ENCODE measurements at places on chromosomes 1 and 21. TPM values are rescaled to one million over a fixed set of nuclear protein-coding genes. Genes with fewer than 3 reads are reported as not detected.

The AADACL4 gene
- total RNA-seq: not detected

The CLK2 gene
- total RNA-seq: 52.8 TPM

The NPPB gene
- not detected for total RNA-seq

The PDE9A gene
- total RNA-seq: 6.3 TPM

The ISG20L2 gene
- total RNA-seq: 60.9 TPM

The VSIG8 gene
- total RNA-seq: 0.43 TPM

The TMPRSS2 gene
- 2.3 TPM for total RNA-seq

The PIK3CD gene
- total RNA-seq: 12.4 TPM

- no peaks in the 10 kb centered on the region for H3K4me1 ChIP-seq
- no peak overlapping the region for H3K4me3 ChIP-seq
- no peaks in the 10 kb centered on the region for H3K27me3 ChIP-seq
- no peaks in the 10 kb centered on the region for H3K36me3 ChIP-seq
- no peak overlapping the region for H3K27ac ChIP-seq
Measured at GRCh38 chr21:35581640-35582039, 478.7 kb downstream of the SETD4 start.

- no peaks in the 10 kb centered on the region for H3K4me1 ChIP-seq
- no peak overlapping the region for H3K4me3 ChIP-seq
- H3K36me3 ChIP-seq: no peaks in the 10 kb centered on the region
- H3K27ac ChIP-seq: no peak overlapping the region
- no peak for DNase-seq
Measured at GRCh38 chr1:119083980-119084379, 56.5 kb downstream of the WARS2 start.

DNA sequence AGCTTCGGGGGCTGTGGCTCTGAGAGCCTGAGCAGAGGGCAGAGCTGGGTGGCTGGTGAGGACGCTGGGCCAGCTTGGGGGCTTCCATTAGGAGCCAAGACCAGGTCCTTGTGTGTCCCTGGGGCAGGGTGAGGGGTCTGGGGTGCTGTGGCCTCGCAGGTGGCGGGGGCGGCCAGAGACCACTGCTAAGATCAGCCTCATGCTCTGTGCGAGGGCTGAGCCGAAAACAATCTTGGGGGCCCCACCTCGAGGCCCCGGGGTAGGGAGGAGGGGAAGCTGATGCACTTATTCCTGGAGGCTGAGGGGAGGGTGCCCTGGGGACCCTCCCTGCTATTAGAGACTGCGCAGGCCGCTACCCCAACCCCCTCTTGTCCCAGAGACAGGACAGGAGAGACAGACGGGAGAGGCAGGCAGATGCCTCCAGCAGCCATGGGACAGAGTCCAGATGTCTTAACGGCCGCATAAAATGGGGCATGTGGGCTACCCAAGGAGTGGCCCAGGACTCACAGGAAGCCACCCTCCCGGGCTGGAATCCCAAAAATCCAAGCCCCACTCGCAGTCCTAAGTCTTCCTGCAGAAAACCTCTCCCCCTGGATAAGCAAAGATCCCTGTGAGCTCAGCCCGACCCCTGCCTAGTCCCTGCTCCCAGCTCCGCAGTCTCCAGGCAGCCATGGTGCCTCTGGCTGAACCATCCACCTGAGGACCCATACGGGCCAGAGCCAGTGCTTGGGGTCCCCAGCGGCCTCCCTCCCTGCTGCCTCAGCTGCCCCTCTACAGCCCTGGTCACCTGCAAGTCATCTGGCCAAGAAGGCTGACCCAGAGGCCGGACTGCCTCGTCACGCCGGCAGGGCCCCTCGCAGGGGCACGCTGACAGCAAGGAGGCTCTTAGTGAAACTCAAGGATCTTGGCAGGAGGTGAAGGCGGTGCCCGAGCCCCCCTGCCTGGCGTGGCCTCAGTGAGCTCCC lies 43.6 kb upstream of the COL18A1 start:
- no peaks in the 10 kb centered on the region for H3K27me3 ChIP-seq
- peaks cover 5% of the 10 kb centered on the region for H3K4me1 ChIP-seq
- H3K27ac ChIP-seq: no peak overlapping the region
- H3K4me3 ChIP-seq: no peak overlapping the region
- H3K36me3 ChIP-seq: no peaks in the 10 kb centered on the region

DNA sequence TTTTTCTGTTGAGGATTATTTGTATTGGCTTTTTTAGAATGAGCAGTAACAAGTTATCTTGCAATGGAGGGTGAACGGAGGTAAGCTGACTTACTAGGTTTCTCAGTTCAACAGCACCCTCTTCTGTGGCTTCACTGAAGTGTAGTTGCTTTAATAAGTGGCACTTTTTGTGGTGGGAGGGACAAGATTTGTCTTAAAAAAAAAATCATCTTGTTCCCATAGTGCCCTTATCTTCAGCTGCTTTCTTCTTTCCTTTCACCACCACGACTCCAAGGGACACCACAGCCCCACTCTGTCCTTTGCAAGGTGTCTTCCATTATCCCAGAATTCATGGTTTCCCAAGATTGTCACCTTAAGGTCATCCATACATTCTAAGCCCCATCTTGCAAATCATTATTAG lies 92.9 kb downstream of the PIGK start:
- H3K27me3 ChIP-seq: no peaks in the 10 kb centered on the region
- H3K4me3 ChIP-seq: no peak overlapping the region
- no peaks in the 10 kb centered on the region for H3K4me1 ChIP-seq

DNA sequence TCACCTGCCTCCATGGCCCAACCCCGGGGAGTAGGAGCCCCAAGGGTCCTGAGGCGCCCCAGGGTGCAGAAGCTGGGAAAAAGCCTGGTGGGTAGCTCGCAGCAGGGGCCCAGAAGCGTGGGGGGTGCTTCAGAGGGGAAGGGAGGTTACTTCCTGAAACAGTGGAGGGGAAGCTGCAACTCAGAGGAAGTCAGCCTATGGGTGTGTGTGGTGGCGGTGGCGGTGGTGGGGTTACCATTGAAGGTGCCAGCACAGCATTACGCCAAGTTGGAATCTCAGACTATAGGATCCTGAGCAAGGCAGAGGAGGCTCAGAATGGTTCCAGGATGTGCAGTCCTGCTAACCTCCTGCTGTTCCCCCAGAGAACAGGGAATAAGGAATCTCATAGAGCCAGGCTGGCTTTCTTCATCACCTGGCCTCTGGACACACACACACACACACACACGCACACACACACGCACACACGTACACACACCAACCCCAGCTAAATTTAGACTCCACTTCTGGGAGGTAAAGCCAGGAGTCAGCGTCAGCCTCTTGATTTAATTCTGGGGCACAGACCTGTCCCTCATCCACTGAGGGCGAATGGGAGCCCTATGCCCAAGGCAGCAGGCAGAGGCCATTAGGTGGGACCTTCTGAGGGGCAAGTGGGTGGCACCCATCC lies 1.3 kb downstream of the DENND4B start:
- peak overlapping the region; percentile 98 for H3K4me3 ChIP-seq
- H3K4me1 ChIP-seq: peaks cover 17% of the 10 kb centered on the region
- H3K36me3 ChIP-seq: no peaks in the 10 kb centered on the region
- H3K27me3 ChIP-seq: no peaks in the 10 kb centered on the region

DNA sequence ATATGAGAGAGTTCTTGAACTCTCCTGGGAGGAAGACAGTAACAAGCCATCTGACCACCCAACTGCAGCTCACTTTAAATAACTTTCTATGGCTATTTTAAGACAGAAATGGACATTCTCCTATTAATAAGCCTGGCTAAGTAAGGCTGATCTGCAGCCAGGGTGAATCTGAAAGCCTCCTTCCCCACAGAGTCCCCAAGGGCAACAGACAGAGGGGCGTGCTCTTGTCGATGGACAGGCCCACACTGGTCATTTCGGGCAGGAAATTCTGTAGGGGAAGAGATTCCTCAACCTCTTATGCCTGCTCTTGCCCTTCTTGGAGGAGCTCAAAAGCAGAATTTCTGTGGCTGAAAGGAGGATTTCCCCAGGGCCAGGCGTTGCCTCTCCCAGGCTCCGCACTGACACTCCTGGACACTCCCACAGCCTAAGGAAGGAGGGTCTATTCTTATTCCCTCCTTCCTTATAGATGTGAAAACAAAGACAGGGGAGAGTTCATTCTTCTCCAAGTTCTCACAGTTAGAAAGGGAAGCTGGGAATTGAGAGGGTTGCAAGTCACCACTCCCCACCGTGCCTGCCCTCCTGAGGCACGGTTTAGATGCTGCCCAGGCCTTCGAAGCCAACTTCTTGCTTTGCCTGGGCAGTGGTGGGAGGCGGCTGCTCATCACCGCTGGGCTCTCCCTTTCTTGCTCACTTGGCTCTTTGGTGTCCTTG lies 17.9 kb upstream of the KANK4 start:
- H3K4me3 ChIP-seq: no peak overlapping the region
- peak; percentile 42 for DNase-seq
- H3K27me3 ChIP-seq: no peaks in the 10 kb centered on the region
- H3K4me1 ChIP-seq: peaks cover 16% of the 10 kb centered on the region
- peak overlapping the region; percentile 80 for H3K27ac ChIP-seq

DNA sequence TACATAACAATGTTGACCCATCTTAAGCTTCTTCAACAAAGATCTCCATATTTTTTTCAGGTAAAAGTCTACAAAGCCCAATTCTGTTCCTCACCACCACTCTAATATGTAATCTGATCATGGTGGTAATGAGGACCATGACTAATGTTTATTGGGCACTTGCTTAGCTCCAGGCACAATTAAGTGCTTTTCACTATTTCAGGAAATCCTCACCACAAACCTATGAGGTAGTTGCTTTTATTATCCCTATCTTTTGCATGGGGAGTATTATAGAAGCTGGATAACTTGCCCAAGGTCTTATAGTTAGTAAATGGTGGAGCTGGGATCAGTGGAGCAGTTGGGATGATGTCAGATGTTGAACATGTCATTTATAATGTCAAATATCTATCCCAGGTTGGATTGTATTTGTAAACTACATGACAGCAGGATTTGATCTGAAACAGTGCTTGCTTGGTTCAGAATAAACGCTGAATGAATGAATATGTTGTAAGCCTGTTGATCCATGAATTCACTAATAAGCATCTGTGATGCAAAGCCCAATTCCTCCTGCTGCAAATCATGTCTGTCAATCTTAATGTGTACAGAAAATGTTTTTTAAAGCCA lies 283.3 kb upstream of the ST6GALNAC5 start:
- H3K36me3 ChIP-seq: no peaks in the 10 kb centered on the region
- no peaks in the 10 kb centered on the region for H3K27me3 ChIP-seq
- H3K4me3 ChIP-seq: no peak overlapping the region
- H3K4me1 ChIP-seq: no peaks in the 10 kb centered on the region
- H3K27ac ChIP-seq: no peak overlapping the region

Measured in testis (tissue), 5 donors.